ENCODE measurements at places on chromosomes 5 and 9. TPM values are rescaled to one million over a fixed set of nuclear protein-coding genes. Genes with fewer than 3 reads are reported as not detected.

Gene TNC
- total RNA-seq, result 4.3 TPM

Gene PCDHB15
- 4.5 TPM for total RNA-seq

Gene IL9
- total RNA-seq, result not detected

Gene SLC31A2
- 7.1 TPM for total RNA-seq

Gene SPIN1
- total RNA-seq, result 55.6 TPM

Gene TLR4
- 22.6 TPM for total RNA-seq

Gene UBE2QL1
- 7.8 TPM for total RNA-seq

Gene RNF208
- 18.1 TPM for total RNA-seq

Gene TSSK1B
- not detected for total RNA-seq

Gene PLCXD3
- total RNA-seq, result 39.6 TPM

Gene SLC36A2
- 0.29 TPM for total RNA-seq
